ENCODE measurements at places on chromosomes 3 and 15.

- DNase-seq: no peak
Measured at GRCh38 chr3:18087988-18088387, 337.2 kb downstream of the SATB1 start.

DNA sequence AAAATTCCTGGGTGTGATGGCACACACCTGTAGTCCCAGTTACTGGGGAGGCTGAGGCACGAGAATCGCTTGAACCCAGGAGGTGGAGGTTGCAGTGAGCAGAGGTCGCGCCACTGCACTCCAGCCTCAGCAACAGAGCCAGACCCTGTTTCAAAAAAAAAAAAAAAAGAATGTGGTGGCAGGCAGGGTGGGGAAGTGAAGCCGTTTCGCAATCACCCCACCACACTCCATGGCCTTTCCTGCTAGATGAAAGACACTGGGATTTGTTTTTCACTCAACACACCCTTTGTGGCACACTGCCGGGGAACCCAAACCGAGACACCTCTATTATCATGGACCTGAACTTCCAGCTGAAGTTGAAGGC is 172.4 kb upstream of the IQSEC1 start:
- DNase-seq: no peak

GRCh38 chr3:170740285-170740684 is 129.7 kb downstream of the RPL22L1 start:
- no peak for DNase-seq

DNA sequence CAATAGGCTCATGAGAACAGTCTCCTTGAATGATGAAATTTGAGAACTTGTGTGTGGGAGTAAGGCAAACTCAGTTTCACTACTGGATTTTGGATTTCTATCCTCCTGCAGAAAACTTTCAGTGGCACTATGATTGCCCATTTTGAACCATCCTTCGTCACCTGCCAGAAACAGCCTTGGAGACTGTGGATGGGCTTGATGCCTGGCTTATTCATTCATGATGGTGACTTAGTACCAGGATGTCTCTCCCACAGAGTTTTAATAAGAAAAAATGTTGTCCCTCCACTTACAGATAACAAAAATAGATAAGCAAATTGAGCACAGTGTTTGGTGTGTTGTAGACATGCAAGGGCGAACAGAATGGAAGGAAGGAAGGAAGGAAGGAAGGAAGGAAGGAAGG is 53.5 kb upstream of the CPNE4 start:
- no peak for DNase-seq

DNA sequence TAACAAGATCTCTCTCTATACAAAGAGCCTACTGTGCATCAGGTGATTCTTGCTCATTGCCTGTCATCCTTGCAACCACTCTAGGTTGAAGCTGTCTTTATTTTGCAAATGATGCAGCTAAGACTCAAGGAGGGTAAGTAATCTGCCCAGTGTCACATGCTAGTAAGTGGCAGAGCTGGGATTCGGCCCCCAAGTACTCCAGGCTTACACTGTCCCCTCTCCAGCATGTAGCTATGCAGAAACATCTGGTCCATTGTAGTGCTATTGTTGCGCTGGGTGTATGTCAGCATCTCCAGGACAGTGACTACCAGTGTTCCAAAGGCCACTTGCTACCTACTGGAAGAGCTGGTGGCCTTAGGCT is 248.9 kb downstream of the SLCO3A1 start:
- no peak for DNase-seq

DNA sequence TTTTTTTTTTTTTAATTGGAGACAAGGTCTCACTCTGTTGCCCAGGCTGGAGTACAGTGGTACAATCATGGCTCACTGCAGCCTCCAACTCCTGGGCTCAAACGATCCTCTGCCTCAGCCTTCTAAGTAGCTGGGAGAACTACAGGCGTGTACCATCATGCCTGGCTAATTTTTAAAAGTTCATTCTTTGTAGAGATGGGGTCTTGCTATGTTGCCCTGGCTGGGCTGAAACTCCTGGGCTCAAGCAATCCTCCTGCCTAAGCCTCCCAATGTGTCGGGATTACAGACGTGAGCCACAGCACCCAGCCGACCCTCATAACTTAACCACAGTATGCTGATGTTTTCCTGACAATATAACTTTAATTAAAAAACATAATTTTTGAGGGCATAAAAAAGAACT is 24.3 kb downstream of the IL17RD start:
- no peak for DNase-seq

DNA sequence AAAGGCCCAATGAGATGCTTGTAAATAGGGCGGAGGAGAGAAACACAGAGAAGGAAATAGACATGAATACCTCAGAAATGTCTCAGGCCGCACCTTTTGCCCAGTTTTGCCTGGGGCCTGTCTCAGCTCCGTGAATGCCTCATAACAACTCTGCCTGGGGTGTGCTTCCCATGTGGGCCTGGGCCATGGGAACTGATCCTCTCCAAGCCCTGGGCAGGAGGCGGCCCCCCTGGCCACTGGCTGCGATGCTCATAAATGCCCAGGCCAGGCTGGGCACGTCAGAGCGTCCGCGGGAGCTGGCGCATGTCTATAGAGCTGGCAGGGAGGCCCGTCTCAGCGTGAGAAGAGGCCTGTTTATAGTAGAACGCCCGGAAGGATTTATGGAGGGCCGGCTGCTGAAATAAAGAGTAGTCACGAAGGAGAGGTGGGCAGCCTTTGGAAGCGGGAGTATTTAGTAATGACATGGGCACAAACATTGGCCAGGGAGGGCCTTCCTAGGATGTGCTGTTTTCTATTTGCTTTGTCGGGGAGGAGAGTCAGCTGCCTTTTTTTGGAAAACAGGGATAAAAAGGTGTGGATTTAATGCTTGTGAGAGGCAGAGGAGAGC is 85.9 kb upstream of the IGF1R start:
- DNase-seq: no peak

- no peak for DNase-seq
Measured at GRCh38 chr15:72382146-72382545, 6.3 kb upstream of the HEXA start.

DNA sequence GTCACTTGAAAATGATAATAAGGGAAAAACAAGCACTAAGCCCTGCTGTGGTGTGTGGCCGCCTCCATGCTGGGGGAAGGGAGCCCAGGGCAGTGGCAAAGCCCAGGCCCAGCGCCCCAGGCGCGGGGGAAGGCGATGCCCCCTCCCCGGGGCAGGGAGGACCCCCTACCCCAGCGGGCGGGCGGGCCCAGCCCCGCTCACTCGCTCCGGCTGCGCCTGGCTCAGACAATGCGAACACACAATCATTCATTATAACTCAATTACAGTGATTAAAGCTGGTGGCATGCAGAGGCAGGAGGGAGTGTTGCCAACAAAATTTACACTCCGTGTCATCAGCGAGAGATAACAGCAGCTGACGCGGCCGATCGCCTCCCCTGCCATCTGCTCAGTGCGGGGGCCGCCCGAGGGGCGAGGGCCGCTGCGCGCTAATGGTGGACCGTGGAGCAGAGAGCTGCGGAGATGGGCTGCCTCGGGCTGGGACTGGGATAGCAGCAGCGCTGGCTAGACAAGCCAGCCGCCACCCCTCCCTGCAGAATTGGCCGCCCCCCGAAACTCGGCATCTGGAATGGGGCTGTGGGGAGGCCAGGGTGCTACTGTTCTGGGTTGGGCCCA is 64.1 kb downstream of the TLE3 start:
- DNase-seq: no peak

DNA sequence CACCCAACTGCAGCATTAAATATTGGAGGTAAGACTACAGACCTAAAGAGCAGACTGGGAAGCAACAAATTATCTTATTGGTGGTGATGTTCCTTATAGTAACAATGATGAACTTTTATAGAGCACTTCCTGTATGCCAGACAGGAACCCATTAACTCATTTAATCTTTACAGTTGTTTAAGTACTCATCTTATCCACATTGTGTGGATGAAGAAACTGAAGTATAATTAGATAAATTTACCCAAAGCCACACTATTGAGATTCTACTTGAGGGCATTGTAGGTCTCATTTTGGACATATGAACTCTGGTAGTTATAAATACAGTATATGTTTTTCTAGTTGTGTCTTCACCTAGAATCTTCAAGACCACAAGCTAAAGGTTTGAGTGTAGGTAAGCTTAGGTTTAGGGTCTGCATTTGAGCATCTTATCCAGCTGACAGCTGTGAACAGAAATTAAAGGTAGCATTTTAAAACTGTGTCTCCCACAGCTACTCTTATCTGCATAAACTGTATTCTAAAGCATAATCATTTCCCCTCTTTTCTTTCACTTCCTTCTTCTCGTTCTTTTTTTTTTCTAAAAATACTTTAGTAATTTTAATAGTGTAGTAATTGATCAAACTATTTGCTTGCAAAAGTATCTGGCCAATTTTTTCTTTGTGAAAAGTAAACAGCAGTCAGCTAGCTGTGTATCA is 138.2 kb downstream of the UBE2E2 start:
- no peak for DNase-seq

DNA sequence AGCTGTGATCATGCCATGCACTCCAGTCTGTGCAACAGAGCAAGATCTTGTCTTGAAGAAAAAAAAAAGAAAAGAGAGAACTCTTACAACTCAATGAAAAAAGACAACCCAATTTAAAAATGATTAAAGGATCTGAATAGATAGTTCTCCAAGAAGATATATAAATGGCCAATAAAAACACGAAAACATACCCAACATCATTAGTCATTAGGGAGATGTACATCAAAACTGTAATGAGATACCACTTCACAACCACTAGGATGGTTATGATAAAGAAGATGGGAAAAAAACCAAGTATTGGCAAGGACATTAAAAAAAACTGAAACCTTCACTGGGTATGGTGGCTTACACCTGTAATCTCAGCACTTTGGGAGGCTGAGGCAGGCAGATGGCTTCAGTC is 2.4 kb upstream of the PRKCI start:
- DNase-seq: no peak

GRCh38 chr3:108378153-108378951 is 82.0 kb downstream of the HHLA2 start:
- DNase-seq: no peak

- no peak for DNase-seq
Measured at GRCh38 chr3:17052363-17052762, 167.6 kb downstream of the PLCL2 start.

DNA sequence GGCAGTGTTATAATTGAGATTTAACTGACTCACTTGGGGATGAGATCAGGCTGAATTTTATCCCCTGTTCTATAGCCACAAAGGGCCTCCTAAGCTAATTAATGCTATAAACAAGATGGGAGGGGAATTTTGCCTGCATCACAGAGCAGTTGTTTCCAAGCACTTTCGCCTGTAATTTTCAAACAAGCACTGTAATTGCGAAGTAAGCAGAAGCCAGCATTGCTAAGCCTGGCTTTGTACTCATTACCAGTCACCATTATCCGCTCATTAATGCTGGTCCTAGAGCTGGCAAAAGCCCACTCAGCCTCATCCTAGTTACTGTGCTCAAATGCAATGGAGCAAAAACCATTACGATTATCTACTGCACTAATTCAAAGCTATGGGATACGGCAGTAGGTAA is 356.6 kb upstream of the UBE2E2 start:
- no peak for DNase-seq

DNA sequence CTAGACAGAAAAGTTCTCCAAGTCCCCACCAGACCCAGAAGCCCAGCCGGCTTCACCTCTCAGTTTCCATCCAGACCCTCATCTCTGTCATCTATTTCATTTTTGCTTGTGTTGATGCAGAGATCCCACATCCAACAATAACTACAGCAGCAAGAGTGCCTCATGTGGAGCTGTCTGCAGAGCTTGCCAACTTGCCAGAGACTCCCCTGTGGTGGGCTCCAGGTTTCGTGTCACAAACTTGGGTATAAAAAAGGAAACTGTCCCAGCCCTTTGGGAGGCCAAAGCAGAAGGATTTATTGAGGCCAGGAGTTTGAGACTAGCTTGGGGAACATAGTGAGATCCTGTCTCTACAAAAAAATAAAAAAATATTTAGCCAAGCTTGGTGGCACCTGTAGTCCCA is 182.4 kb upstream of the ATP10A start:
- no peak for DNase-seq

DNA sequence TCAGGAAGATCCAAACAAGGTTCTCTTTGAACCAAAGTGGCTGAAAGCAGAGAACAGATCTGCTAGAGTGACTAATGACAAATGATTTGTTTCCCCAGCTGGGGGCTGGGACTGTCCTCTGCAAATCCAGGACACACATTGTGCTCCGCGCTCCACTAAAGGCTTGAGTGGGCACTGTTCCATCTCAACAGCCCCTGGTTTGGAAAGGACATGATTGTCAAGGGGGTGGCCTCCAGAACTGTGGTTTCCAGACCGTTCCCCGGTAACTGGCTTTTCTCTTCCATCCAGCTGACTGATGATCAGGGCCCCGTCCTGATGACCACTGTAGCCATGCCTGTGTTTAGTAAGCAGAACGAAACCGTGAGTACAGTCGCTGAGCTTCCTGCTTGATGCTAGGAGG is 91.0 kb downstream of the LRTM1 start:
- DNase-seq: no peak

- DNase-seq: no peak
Measured at GRCh38 chr15:66631616-66632263, 65.9 kb upstream of the LCTL start.

DNA sequence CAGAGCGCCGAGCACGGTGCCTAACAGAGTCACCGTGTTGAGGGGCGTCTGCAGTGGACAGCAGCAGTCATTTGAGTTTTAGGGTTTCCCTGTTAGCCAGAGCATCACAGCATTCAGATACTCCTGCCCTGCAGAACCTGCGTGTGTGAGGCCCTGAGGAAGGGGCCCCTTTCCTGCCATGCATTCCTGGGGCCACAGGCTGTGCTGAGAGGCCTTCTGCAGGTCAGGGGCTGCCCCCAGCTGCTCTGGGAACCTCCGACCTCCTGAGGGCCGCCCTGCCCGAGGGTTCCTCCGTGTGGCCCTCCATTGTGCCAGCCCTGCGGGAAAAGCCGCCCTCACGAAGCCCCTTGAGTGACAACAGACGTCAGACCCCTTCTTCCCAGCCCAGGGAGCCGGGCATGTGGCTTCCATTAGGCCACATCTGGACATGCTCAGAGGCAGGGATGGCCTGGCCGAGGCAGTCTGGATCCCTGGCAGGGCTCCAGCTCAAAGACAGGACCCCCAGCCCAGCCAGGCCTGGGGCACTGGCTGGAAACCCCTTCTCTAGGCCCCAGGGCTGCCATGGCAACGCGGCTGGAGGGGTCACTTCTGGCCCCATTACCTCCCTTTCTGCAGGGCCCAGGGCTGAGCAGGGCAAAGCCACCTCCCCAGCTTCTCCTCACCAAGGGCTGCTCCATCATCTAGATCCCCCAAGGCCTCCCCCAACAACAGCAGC is 25.3 kb downstream of the FBLN2 start:
- DNase-seq: no peak

GRCh38 chr3:191255156-191255555 is 56.1 kb downstream of the OSTN start:
- no peak for DNase-seq

- no peak for DNase-seq
Measured at GRCh38 chr15:73125219-73125618, 73.0 kb downstream of the NEO1 start.

- no peak for DNase-seq
Measured at GRCh38 chr3:126983653-126984390, 907 bp downstream of the PLXNA1 start.

GRCh38 chr3:47849699-47850563 is 47.0 kb downstream of the DHX30 start:
- no peak for DNase-seq

GRCh38 chr15:61633951-61634350 is 404.8 kb upstream of the RORA start:
- DNase-seq: no peak

GRCh38 chr3:188929137-188929536 is 242.6 kb upstream of the TPRG1 start:
- no peak for DNase-seq

GRCh38 chr15:40292246-40292645 is 9.4 kb upstream of the ANKRD63 start:
- DNase-seq: no peak

- DNase-seq: no peak
Measured at GRCh38 chr3:28240441-28240840, 978 bp upstream of the CMC1 start.

Data from stimulated activated CD8-positive, alpha-beta memory T cell treated with anti-CD3 and anti-CD28 coated beads, Interleukin-15, amount 100 ng/mL, for 24 hours (primary cell).